ENCODE measurements at places on chromosomes 4 and X.

GRCh38 chr4:134337574-134337973 lies 136.0 kb upstream of the PABPC4L start:
- no peak for DNase-seq

DNA sequence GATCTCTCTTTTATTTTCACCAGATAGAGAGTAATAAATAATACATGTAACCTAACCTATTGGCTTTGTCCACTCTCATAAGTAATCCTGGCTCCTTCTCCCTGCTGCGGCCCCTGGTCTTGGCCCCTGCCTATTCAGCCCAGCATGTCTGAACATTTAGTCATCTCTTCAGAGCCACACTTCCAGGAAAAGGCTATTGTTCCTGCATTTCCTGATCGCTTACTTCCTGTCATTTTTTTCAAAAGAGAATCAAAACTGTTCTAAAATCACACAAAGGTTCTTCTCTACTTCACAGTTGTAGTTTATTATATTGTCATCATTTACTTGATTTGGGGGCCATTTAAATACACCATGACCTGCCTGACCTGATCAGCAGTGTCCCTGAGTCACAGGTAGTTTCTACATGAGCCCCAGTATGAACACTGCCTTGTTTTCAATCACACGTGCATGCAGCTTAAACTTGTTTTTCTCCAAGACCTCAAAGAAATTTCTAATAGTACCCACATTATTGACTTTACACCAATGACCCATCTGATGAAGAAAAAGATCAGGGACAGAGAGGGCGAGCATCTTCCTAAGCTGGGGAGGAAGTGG lies 47.4 kb upstream of the KDR start:
- DNase-seq, result no peak

DNA sequence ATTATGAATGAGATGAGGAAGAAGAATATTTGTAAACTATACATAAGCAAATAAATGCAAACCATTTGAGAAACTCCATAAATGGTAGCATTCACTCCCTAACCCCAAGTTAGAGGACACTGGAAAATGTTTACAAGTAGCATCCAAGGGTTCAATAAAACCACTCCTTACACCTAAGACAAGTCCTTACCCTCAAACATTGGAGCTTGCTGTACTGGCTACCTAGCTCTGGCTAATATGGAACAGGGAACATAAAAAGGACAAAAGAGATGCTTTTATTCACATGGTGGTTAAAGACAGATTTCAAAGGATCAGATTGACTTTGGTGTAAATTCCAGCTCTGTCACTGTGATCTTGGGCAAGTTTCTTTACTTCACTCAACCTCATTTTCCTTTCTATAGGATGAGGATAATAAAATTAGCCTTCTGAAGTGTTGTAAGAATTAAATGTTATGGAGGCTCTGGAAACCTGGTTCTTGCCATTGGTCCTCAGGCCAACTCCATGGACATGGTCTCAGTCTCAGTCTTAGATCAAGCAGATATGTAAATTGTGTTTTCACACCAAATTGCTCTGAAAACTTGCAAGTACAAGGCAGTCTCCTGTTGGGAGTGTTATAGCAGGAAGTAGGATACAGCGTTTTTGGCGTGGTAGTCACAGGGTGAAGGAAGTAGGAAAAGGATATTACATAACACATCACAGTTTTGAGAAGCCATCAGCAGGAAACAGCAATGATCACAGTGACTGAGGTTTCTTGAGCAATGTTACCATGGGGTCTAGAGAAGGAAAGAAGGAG lies 3.3 kb downstream of the CXCL1 start:
- DNase-seq, result no peak

- no peak for DNase-seq
Measured at GRCh38 chr4:155800685-155801343, 42.0 kb downstream of the GUCY1B1 start.

GRCh38 chr4:143270256-143270838 lies 66.3 kb upstream of the GAB1 start:
- DNase-seq, result no peak

DNA sequence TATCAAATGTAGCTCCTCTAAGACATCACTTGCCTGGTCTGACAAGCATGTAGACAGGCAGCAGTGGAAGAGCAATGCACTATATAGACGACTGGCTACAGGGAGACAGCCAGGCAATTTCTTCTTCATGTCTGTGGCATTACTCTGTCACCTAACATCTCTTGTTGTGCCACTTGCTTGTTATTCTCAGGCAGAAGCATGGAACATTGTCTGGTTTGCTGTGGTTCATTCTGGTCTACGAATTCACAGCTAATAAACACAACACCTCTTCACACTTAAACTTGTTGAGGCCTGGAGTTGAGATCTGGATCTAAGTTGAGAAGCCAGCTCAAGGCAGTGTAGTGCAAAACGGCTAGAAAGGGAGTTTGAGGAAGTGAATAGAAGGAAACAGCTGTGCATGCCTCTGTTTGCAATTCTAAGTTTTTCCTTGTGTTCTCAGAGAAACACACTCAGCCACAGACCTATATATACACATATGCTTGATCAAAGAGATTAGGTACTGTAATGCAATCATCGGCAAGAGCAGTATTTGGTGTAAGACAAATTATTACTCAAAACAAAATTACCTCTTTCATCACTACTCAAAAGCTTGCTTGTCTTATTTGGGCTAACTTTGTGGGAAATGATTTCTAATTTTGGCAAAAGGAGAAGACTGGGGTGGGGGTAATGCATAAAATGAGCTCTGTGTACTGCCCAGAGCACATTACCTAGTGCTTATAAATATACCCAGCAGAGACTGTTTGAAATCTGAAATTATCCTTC lies 243.8 kb downstream of the PPP3CA start:
- no peak for DNase-seq

DNA sequence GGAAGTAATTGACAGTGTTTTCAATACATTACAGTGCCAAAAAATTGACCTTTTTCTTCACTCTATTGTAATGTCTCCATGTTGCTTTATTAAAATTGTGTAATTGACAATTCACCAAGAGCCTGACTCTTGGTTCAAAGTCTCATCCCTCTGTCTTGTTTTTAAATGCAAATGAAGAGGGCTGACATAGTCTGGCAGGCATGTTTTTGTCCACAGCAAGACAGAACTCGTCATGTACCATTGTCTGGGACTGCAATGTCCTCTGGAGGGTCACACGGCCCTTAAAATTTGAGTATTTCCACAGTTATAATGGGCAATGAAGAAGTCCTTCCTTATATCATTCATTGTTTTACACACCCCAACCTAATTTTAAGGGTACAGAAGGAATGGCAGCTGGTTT lies 38.0 kb upstream of the FBXW7 start:
- DNase-seq, result no peak

DNA sequence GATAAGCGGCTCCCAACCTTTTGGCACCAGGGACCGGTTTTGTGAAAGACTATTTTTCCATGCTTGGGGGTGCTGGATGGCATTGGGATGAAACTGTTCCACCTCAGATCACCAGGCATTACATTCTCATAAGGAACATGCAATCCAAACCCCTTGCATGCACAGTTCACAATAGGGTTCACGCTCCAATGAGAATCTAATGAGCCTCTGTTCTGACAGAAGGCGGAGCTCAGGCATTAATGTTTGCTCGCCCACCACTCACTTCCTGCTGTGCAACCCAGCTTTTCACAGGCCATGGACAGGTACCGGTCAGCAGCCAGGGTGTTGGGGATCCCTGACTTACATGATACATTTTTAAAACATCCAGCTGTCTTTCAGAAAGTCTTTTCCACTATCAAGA lies 187.3 kb downstream of the SLC39A8 start:
- no peak for DNase-seq

GRCh38 chr4:85707611-85708010 lies 232.7 kb downstream of the ARHGAP24 start:
- no peak for DNase-seq

DNA sequence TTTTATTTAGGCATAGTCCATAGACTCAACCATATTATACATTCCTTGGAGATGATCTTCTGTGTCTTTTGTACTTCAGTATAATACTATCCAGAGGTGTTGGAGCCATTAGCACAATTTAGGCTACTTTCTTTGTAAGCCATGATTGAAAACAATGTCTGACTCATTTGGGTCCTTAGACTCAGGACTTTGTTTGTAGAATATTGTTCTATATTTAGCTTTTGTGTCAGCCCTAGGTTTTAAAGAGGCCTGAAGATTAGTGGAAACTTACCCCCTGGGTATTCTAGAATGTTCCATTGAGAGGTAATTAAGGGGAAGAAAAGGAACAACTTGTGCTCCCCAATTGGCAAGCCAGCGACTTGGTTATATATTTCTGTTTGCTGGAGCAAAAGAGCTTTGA lies 145.2 kb upstream of the SCML1 start:
- DNase-seq, result no peak

DNA sequence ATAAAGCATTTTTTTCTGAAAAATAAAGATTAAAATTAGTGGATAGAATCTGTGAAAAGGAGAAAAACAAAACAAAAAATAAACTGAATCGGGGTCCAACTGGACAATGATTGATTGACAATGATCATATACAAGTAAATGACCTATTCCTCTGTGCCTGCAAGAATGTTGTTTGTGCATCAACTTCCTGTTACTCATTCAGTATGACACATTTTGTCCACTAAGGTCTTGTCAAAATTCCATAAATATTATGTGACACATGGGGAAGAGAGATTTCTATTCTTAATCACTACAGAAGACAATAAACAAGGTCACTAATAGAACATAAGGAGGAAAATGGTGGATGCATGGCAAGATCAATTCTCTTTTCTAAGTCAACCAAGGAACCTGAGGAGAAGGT lies 54.9 kb downstream of the F8 start:
- DNase-seq, result no peak

- no peak for DNase-seq
Measured at GRCh38 chr4:8404791-8405515, 35.6 kb downstream of the ACOX3 start.

DNA sequence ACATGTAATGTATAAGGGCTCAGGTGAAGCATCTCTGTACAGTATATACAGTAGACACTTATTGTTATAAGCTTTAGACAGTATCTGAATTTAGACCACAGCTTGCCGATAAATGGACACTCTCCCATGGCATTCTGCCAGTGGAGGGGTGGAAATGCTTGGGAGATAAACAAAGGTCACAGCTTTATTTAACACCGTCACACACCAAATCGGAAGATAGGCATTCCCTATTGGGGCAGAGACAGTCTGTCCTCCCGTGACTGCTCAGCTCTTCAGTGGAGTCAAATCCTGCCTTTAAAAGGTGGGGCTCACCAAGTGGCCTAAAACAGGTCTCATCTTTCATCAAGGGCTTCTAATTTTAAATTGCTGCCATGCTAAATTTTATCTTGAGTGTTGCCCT lies 178.8 kb downstream of the CAMK2D start:
- no peak for DNase-seq

DNA sequence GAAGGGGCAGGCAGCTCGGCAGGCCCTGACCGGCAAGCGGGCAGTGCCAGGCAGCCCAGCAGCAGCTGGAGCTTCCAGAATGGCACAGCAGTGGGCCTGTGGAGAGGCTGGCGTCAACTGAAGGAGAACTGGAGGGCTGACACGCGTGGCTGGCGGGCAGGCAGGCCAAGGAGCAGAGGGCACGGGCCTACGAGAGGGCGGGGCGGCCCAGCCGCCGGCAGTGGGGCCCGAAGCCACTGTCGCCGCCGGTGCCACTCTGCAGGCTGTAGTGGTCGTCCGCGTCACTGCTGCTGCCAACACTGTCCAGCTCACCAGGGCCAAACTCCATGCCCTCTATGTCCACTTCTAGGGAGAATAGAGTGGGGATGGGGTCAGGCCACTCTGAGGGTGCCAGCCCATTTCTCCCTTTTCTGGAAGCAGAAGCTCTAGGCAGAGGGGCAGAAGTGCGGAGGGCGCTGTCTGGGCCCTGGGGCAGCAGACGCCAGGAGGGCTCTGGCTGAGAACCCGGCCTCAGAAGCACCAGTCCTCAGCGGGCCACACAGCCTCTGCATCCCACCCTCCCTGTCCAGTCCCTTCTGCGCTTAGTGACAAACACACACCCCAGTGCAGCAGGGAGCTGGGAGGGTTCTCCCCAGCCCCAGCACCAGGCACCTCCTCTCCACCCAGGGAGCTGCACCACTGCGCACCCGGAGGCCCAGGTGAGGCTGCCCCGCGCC lies 8.6 kb upstream of the HAUS3 start:
- no peak for DNase-seq

DNA sequence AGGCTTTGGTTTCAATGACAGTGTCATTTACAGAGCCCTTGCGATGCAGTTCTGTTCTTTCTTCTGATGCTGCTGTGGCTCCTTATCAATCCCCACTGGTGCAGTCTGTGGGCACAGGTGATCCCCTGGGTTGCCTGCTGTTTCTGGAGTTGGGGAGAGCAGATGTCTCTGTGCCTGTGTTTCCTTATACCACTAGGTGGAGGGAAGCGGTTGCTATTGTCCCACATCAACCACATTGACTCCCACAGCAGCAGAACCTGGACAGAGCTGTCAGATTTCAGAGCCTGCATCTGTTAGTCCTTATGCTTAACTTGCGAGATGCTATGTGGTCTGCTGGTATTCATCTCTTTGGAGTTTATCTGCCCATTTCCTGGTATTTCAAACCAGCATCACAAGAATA lies 57.7 kb downstream of the NEIL3 start:
- DNase-seq, result no peak

Measured in stimulated activated CD8-positive, alpha-beta memory T cell treated with anti-CD3 and anti-CD28 coated beads, Interleukin-4, amount 100 ng/mL, for 4 hours (primary cell).